ENCODE measurements at places on chromosomes 3 and 15.

DNA sequence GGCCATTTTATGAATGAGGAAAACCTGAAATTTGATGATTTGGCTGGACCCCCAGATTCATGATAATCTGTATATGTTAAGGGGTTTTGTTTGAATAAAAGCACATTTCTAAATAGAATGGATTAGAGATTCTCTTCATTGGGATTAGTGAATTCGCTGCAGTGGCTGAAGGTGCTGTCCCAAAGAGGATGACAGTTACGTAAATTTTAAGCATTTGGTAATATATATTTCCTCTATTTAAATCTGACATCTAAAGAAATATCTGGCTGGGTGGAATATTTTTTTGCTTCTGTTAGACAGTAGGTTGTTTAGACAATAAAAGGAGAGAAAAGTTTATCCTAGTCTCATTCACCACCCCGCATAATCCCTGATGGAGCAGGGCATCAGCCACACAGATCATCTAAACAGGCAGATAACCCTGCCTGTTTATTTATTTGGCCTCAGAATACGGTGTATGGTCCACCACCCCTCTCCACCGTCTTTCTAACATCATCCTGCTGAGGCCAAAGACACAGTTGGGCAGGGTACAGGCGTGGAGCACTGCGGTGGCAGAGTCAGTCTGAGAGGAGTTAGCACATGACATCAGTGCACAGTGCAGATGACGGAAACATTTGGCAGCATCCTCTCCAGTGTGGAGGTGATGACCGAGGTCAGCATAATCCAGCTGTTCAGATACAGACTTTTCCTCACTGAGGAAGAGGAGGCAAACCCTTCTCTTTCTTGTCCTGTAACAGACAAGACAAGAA, 20.4 kb upstream of the NFKBIZ start:
- DNase-seq, result peak; percentile 54

DNA sequence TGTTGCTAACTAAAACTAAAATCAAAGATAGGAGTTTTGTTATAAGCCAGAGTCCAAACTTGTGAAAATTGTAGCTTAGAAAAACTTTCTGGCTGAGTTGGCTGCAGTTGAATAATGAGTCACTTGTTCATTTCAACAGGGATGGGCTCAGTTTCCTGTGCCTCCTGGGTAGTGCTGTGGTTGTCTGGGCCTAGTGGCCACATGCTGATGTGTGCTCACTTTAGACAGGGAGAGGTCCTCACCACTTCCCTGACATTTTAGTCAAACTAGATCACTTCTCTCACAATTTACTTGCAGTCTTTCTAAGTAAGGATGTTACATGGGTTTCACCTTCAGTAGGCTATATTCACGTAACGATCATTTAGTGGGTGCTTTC, 6.3 kb upstream of the UBE2Q2 start:
- DNase-seq, result no peak

DNA sequence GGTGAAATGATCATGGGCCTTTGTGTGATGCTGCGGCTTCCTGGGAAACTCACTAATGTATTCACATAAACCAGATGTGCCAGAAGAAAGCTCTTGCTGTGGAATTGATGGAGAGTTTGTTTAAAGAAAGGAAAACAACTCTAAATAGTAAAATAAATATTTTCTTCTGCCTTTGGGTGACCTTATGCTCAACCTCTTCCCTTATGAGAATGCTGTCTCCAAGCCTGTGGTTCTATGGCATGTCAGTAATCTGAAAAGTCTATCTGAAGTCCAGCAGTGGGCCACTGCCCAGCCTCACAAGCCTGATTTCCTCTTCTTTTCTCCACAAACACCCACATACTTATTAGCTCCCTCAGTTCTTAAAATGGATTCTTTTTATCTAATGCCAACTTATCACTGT, 49.9 kb upstream of the PHLDB2 start:
- no peak for DNase-seq

GRCh38 chr15:27648359-27648758, 450.8 kb downstream of the OCA2 start:
- DNase-seq, result no peak

DNA sequence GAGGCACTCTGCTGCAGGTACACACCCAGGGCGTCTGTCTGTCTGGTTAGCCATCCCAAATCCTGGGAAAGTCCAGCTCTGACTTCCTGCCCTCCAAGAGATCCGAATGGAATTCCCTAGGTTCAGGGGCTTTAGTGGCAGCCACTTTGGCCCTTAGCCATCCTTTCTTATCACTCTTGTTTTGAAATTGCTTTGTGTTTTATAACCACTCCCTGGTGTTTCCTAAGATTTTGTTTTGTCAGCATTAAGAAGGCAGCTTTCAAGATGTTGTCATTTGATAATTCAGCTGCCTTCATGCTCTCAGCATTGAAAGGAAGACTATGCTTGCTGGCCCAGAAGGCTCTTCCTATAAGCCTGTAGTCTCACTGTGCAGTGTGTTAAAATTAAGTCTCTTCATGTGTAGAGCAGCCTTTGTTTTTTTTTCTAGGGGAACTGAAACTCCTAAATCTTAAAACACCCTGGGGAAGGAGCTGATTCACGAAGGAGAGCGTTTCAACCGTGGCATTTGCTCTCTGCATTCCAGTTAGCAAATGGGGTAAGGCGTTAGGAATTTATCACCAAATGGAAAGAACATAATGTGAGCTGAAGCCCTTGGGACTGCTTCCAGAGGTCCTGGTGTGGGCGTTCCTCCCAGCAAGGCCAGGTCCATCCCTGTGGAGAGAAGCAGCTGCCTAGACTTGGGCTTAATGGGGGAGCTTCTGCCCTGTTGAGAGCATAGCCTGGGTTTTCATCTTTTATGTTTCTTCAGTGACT, 14.2 kb upstream of the CLEC3B start:
- DNase-seq, result peak; percentile 68

DNA sequence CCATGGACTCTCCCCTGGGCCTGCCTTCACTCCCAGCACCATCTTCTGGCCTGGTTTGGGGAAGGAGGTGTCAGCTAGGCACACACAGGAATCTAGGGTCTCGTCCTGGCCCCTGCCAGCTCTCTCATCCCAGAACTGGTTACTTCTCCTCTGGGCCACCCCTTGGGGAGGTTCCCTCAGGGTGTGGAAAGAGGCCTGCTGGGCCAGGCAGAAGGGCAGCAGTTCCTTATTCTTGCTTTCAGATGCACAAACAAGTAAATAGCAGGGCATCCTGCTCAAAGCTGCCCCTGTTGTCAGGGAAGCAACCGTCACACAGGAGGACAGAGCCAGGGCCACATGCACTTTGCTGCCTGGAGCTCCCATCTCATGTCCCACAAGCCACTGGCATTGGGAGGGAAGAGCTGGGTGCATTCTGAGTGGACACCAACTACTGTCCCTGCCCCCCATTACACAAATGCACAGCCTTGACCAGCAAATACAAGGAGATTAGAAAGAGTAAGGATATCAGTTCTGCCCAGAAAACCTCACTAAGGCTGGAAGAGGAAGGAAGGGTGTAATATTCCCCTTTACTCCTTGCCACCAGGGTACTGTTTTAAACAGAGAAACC, 108.8 kb upstream of the HACD2 start:
- DNase-seq, result no peak

DNA sequence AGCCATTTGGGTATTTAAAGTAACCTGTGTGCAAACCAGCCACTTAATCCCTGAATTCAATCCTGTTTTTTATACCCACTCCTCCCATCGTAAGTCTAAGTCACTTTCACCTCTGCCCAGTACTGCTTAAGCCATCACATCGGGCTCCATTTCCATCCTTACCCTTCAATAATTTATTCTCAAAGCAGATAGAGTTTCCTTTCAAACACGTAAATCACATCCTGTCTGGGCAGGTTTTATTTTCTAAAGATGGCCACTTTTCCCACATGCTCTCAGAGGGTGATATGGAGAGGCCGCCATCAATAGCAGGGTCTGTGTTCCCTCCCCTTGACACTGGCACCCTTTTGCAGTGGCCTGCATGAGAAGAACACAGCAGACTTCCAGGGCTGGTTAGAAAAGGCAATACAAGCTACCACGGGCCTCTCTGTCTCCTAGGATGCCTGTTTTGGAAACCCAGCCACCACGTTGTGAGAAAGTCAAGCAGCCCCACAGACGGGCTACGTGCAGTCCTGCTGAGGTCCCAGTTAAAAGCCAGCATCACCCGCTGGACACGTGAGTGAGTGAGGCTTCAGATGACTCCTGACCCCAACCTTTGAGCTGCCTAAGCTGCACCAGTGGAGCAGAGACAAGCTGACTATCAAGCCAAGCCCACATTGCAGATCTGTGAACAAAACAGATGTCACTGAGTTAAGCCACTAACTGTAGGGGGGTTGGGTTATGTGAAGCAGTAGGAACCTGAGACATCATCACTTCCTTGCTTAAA, 241.8 kb upstream of the SLCO3A1 start:
- DNase-seq, result no peak

- no peak for DNase-seq
Observed at GRCh38 chr15:100043692-100044091, 298.1 kb downstream of the ADAMTS17 start.

DNA sequence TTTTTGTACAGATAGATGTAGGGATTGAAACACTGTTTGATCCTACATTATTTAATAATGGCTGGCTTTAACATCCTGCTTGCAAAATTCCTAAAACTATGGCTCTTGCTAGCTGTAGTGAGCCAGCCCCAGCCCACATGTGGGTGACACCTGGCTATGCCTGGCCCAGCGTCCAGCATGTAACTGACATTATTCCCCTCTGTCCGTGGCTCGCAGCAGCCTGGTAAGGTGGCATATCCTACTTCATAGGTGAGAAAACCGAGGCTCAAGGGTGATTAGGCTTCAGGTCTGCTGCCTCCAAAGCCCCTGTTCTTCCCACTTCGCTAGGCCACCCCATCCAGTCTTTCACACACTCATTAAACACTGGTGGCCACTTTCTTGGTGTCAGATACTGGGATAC, 1.6 kb downstream of the CALML4 start:
- no peak for DNase-seq

DNA sequence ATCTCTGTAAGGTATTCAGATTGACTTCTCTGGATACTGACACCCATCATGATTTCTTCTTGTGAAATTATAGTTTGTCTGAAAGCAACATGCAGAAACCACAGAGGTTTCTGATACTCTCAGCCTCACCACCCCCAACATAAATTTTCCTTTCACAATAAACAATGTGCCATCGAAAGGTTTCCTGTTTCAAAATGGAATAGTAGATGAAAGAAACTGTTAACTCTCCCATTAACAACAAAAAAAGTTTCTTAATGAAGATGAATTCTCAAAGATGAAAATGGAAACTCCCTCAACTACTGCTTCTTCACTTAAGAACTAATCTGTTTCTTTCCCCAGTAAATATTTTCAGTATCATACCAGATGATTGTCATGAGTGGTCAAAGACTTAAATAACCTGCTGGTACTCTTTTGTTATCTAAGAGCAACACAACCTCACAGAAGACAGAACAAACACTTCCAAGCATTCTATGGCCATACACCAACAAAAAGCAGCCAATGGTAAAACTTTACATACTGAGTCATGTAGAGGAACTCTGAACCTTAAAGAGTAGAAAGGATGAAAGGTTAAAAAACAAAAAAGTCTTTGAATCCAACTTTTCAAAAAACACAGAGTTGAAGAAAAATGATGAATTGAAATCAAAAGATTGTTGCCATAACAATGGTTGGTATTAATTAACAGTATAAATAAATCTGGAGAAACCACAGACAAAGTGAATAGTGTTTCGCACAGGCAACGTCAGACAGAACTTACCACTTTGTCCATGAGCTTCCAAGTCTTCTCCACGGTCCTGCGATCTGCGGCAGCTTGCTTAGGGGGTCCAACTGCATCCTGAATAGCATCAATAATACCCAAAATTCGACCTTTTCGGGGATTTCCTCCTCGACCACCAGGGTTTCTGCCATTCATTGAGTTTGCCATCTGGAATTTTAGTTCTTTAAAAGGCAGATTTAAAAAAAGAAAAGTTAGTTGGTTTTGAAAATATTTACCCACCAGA, 1.9 kb downstream of the CBLB start:
- no peak for DNase-seq

DNA sequence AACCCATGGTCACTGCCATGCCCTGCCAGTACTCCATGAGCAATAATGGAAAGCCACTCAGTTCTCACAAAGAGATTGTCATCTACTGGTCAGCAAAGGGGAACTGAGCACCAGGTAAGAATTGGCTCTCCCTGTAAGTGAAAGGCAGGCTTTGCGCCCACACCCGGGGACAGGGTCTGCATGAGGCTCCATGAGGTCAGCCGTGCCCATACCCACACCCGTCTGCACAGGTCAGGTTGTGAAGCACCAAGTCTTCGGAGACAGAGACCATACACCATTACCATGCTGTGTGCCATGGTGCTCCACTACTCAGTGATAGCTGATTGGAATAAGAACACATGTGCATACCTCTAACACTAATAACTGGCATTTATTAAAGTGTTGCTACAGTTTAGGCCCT, 322.9 kb downstream of the EPHB1 start:
- DNase-seq, result no peak

Data from mucosa of gallbladder (tissue), 1 donor.